HuH-7 (cell line): ENCODE measurements at places on chromosomes 11 and 22.

- no peak for DNase-seq
Observed at GRCh38 chr11:538431-539051, 1.2 kb downstream of the LRRC56 start.

DNA sequence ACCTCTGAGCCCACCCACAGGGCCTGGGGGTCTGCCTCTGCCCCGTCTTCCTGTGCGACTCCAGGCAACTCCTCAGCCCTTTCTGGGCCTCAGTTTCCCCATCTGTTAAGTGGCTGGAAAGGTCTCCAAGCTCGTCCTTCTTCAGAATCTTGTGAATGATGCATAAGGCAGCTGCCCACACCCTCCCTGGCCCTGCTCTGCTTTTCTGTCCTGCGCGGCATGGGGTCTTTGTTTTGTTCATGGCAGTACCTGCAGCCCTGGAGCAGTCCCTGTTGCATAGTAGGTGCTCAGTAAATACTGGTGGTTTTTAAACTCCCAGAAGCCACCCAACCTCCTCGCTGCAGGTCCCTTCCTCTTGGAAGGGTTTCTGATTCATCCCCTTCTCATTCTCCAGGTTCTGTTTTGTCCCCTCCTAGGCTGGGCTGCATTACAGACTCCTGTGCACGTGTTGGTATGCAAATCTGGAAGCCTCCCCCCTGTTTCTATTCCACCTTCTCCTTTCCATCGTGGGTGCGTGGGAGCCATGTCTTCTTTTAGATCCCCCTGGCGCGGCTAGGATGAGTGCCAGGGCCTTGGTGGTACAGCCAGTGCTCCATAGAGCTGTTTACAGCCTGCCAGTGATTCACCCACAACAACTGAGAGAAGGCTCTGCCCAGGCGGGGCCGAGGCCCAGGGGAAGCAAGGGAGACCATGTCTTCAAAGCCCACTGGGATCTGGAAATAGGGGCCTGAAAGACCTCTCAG is 19.3 kb upstream of the SYT7 start:
- DNase-seq = no peak

DNA sequence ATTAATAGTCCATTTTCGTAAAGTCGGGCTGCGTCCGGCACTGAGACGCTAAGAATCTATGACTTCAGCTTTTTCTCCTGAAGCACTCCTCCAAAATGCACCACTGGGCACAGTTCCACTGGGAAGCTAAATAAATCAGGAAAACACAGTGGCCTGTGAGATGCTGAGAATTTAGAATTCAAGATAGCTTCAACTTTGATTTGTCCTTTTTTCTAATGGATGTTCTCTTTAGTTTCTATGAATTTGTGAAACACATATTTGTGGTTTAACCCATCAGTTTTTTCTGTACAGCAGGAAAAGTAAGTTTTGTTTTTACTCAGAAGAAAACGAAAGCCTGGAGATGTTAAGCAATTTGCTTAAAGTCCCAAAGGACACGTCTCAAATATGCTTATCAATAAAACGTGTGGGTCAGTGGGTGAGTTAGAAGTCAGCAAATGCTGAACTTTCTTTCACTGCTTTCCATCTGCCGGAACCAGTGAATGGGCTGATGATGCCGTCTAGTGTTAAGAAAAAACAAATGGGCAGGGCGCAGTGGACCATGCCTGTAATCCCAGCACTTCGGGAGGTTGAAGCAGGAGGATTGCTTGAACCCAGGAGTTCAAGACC is 40.7 kb upstream of the CLMP start:
- DNase-seq = no peak

DNA sequence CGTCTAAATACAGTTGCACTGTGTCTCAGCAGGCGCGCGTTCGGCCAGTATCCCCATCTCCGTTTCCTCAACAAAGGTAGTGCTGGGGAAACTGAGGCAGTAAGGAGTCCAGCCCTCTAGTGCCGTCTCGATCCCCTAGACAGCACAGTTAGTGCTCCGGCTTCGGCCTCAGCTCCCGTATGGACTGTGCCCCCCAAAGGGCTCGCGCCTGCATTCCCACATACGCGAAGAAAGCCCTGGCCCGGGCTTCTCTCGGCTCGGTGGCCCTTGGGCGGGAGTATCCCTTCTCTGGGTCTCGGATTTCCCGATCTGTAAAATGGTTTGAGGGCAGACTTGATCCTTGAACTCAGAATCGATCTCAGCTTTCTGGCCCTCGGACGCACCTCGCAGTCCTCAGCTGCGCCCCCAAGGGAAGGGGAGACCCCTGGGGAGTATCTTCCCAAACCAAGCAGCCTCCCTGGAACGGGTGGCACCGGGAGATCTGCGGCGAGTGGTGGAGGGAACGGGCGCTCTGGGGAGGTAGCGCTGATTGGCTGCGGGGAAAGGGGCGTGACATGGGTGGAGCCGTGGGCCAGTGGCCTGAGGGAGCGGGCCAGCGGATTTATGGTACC is 759 bp upstream of the PEX16 start:
- DNase-seq = peak; percentile 98

DNA sequence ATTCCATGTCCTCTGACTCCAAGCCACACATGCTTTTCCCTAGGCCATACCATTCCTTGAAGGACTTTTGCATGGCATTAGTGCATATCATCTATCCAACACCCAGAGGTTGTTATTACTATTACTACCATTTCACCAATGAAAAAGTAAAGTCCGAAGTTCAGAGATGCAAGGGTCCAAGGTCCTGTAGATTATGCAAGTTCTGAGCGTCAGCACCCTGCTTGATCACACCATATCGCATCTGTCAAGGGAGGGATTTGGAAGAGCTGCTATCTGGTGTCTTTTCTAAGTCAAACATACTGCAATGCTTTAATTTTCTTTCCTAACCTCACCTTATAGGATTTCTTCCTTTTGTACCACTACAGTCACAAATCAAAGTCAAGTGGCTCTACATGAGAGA is 214.7 kb upstream of the CADM1 start:
- no peak for DNase-seq

GRCh38 chr11:10386861-10387205 is 68.2 kb upstream of the AMPD3 start:
- DNase-seq = no peak

DNA sequence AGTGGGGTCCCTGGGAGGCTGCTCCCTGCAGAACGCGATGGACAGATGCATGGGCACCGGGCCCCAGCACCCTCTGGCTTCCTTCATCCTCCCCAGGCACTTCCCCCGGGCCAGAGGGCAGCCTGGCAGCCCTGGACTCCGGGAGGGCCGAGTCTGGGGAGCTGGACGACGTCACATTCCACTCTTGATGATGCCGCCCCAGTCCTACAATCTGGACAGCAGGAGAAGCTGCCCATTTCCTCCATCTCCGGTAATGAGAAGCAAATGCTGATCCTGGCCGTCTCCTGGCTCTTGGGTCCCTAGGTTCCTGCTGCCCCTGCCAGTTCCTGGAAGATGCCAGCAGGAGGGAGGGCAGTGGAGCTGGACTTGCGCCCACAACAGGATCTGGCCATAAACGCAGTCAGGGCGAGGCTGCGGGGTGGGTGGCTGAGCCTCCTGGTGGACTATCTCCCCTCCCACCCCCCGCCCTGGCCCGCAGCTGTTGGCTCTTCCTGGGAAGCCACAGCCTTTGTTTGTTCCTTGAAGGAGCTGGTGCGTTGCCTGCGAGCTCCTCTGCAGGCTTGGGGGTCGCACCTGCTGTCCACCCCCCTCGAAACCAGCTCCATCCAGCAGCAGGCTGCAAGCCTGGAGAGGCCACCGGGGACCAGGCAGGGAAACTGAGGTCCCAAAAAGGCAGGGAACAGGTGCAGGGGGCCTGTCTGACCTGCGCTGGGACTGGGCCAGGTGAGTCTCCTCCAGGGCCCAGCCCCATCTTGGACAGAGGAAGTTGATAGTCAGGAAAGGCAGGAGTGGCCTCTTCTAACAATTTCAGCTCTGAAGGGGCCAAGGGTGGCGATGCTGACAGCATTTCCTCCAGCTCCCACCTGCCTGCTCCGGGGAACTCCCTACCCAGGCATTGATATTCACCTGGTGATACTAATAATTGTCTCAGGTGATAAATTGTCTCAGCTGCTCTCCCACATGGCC is 17.9 kb upstream of the MUC6 start:
- DNase-seq = no peak

DNA sequence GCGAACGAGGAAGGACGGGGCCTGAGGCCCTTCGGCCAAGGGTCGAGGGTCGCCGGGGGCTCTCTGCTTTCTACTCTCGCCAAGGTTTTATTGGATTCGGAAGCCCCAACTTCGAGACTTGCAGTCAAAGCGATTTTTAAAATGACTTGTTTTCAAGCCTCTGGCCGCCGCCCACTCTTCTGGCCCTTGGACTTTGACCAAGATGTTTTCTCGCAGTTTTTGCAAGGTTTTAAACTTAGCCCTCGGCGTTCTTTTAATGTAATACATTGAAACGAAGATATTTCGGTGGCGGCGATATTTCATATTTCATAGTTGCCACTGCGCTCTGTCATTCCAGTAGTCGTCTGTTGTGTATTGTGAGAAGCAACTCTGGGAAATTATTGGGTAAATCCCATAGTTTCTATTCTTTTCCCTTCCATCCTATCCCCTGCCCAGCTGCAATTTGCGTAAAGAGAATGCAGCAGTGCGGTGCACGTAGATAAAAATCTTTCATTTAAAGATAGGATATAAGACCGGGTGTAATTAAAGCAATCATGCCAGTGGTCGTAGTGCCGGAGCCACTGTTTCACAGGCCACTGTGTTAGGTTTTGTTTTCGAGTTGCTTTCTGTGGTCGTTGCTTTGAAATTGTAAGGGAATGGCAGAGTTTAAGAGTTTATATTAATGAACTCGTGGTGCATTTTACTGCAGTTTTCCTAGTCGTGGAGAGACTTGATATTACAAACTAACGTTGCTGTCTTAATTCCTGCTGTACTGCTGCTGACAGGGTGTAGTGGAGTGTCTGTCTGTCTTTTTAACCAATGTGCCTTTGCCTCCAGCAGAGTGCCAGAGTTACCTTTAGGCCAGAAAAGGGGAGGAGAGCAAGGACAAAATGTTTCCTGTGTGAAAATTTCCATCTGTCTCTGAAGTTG is 702 bp downstream of the BIRC2 start:
- DNase-seq = peak; percentile 3

- DNase-seq = no peak
Observed at GRCh38 chr11:101444851-101445250, 139.0 kb downstream of the TRPC6 start.

GRCh38 chr11:12235947-12236743 is 125.8 kb downstream of the MICAL2 start:
- no peak for DNase-seq

DNA sequence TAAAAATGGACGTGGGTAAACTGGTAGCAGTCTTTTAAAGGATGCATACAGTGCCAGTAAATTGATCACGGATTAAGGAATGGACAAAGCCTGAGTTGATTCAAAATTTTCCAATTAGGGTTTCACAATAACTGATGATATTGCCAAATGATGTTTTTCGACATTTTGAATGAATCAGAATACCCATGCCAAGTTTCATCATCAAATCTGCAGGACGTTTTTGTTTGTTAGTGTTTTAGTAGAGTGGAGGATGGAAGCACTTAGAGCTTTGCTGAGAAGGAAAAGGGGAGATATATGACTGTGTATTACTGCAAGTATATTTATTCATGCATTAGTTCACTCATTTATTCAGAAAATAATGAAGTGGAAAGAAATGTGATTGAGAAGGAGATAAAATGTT is 78.3 kb downstream of the SLC17A6 start:
- DNase-seq = no peak

- DNase-seq = no peak
Observed at GRCh38 chr11:72271980-72272379, 28.0 kb upstream of the PHOX2A start.

GRCh38 chr22:48795664-48796063 is 1032.0 kb downstream of the BRD1 start:
- DNase-seq = no peak

- no peak for DNase-seq
Observed at GRCh38 chr22:47194476-47195155, 432.2 kb downstream of the TBC1D22A start.

DNA sequence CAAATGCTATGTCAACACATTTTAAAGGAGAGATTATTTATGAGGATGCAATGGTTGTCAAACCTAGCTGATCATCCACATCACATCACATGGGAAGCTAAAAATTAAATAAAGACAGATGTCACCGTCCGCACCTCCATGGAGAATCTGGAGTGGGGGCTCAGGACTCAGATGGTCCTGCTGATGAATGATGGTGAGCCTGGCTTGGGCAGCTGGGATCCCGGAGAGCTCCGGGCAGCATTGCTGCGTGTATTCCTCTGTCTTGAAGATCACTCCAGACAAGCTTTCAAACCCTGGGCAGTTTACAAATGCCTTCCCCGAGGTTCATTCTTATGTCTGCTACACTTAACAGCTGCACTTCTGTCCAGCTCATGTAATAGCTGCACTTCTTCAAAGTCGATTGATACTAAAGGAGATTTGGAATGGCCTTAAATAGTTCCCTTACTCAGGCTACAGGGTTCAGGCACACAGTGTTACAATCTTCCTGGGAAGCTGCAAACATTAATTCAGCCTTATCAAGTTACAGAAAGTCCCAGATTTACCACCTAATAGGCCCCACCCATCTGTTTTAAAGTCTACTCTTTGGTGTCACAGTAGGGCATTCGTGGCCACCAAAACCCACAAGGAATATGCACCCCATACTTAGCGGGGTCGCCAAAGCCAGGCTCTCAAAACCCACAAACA is 34.7 kb upstream of the CSNK2A3 start:
- no peak for DNase-seq

DNA sequence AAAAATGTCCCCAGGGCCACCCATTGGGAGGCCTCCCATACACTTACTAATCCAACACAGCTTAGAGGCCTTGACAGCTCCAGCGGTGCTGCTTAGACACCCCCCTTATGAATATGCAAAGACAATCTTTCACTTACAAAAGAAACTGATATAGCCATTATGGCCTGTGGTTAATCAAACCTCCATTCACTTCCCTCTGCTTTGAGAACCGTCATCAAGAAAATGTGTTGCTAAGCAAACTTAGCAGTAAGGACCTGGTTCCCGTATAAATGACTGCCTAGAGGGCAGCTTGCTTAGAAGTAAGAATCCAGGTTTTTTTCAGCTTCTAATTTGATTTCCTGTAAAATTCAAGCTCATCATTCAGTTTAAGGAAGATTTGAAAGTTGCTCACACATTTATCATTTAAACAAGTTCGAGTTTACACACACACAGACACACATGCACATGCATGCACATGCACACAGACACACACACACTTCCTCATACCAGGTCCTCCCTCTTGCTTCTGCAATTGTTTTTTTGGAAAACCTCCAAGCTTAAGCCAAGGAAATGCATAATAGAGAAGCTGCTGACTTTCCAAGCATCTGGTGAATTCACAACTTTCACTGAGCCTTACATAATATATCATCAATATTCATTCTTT is 137.7 kb upstream of the BLID start:
- DNase-seq = no peak
